Calu3 (cell line): ENCODE measurements at places on chromosomes 2 and 18. TPM values are rescaled to one million over a fixed set of nuclear protein-coding genes. Genes with fewer than 3 reads are reported as not detected.

The SPDYA gene
- total RNA-seq = 1.2 and 2.0 TPM in 2 replicates

The B3GNT7 gene
- total RNA-seq = 8.9 and 14.4 TPM in 2 replicates

The MAIP1 gene
- total RNA-seq = 27.9 and 30.8 TPM in 2 replicates

The NT5C1B gene
- not detected in 2 replicates for total RNA-seq

DNA sequence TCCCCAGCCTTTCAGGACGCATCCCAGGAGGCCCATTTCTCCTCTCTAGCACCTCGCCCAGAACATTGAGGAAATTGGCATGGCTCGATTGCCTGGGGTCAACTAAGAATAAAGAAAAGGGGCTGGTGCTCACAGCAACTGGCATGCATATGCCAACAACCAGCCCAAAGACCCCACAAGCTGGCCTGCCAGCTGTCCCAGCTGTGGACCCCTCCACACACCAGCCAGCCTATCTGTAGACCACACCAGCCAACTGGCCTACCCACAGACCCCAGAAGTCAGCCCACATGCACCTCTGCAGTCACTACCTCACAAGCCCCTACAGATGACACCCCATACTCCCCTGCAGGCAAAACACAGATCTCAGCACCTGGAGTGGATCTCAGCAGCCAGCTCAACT, 123.8 kb upstream of the ID2 start:
- H3K27ac ChIP-seq = no peak overlapping the region
- H3K4me3 ChIP-seq = no peak overlapping the region
- H3K36me3 ChIP-seq = peaks cover 9% of the 10 kb centered on the region
- no peaks in the 10 kb centered on the region for H3K4me1 ChIP-seq
- DNase-seq = no peak

DNA sequence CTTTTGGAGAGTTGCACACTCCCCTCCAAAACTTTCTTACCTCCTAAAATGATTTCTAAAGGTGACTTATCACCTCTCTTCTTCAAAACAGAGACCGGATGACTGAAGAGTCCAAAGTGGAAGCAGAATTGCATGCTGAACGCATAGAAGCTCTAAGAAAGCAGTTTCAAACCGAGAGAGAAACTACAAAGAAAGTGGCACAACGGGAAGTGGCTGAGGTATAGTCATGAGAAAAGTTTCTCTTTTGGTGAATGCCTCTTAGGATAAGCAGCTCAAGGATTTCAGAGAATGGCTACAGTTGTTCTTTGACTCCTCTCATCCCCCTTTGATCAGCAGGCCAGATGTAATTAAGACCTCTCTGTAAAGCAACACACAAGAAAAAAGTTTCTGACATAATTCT, 73.6 kb downstream of the GTF3C3 start:
- H3K4me1 ChIP-seq = no peaks in the 10 kb centered on the region
- H3K27me3 ChIP-seq = no peaks in the 10 kb centered on the region
- H3K27ac ChIP-seq = no peak overlapping the region
- no peak overlapping the region for H3K4me3 ChIP-seq
- DNase-seq = no peak

- DNase-seq = no peak
- H3K4me3 ChIP-seq = no peak overlapping the region
- no peaks in the 10 kb centered on the region for H3K27me3 ChIP-seq
- no peaks in the 10 kb centered on the region for H3K36me3 ChIP-seq
Measured at GRCh38 chr18:28404694-28405093, 227.8 kb upstream of the CDH2 start.

- H3K27me3 ChIP-seq = no peaks in the 10 kb centered on the region
- H3K36me3 ChIP-seq = no peaks in the 10 kb centered on the region
- no peak overlapping the region for H3K4me3 ChIP-seq
Measured at GRCh38 chr2:173134703-173135102, 59.1 kb downstream of the MAP3K20 start.

- no peak overlapping the region for H3K27ac ChIP-seq
- H3K36me3 ChIP-seq = no peaks in the 10 kb centered on the region
- no peak for DNase-seq
- no peak overlapping the region for H3K4me3 ChIP-seq
Measured at GRCh38 chr18:36328916-36329315, 31.4 kb downstream of the FHOD3 start.

DNA sequence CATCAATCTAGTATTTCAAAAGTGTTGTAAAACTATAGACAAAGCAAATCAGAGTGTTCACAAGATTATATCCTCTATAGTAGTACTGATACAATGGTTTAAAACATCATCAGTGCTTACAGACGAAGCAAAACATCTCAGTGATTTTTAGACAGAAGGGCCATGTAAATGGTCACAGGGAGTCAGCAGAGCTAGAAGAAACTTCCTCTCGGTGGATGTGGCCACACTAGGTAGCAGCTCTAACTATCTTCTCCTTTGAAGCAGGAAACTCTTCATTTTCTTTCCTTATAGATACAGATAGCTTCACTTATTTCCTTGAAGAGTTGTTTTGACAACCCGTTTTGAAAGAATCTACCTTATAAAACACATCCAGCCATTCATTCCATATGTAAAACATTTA, 80.4 kb upstream of the CD226 start:
- no peak for DNase-seq
- peaks cover 6% of the 10 kb centered on the region for H3K36me3 ChIP-seq
- no peak overlapping the region for H3K4me3 ChIP-seq

GRCh38 chr2:230913406-230914143, 11.5 kb downstream of the GPR55 start:
- DNase-seq = no peak
- no peak overlapping the region for H3K4me3 ChIP-seq
- no peaks in the 10 kb centered on the region for H3K36me3 ChIP-seq
- H3K27ac ChIP-seq = no peak overlapping the region
- peaks cover 96% of the 10 kb centered on the region for H3K27me3 ChIP-seq

- H3K4me3 ChIP-seq = no peak overlapping the region
- H3K4me1 ChIP-seq = no peaks in the 10 kb centered on the region
- no peaks in the 10 kb centered on the region for H3K36me3 ChIP-seq
Measured at GRCh38 chr2:76938153-76938552, 584.0 kb downstream of the LRRTM4 start.
